ENCODE measurements at places on chromosomes 2 and 18. TPM values are rescaled to one million over a fixed set of nuclear protein-coding genes. Genes with fewer than 3 reads are reported as not detected.

The SLC23A3 gene
- total RNA-seq: 0.23 TPM

The NYAP2 gene
- 0.17 TPM for total RNA-seq

The RELCH gene
- 17.9 TPM for total RNA-seq

The DLX1 gene
- total RNA-seq: 0.83 TPM

The ACMSD gene
- total RNA-seq: not detected

The KIF1A gene
- 4.1 TPM for total RNA-seq

The C2orf72 gene
- 0.17 TPM for total RNA-seq

The FSIP2 gene
- 0.11 TPM for total RNA-seq

The TMEM37 gene
- total RNA-seq: 2.2 TPM

The SPEG gene
- total RNA-seq: 141 TPM

The SH2D6 gene
- not detected for total RNA-seq

All from esophagus muscularis mucosa (tissue), 4 donors.